ENCODE measurements at places on chromosomes 16 and 17.

- no peaks in the 10 kb centered on the region for H3K36me3 ChIP-seq
- DNase-seq = no peak
- no peak overlapping the region for H3K4me3 ChIP-seq
- peaks cover 6% of the 10 kb centered on the region for H3K27me3 ChIP-seq
- H3K27ac ChIP-seq = no peak overlapping the region
Measured at GRCh38 chr17:68567035-68567434, 34.1 kb downstream of the FAM20A start.

GRCh38 chr17:6496640-6497441 lies 52.6 kb downstream of the PIMREG start:
- no peaks in the 10 kb centered on the region for H3K36me3 ChIP-seq
- peak overlapping the region; percentile 76 for H3K4me3 ChIP-seq
- peaks cover 74% of the 10 kb centered on the region for H3K4me1 ChIP-seq
- no peaks in the 10 kb centered on the region for H3K27me3 ChIP-seq
- H3K27ac ChIP-seq = peak overlapping the region; percentile 34
- no peak for DNase-seq

DNA sequence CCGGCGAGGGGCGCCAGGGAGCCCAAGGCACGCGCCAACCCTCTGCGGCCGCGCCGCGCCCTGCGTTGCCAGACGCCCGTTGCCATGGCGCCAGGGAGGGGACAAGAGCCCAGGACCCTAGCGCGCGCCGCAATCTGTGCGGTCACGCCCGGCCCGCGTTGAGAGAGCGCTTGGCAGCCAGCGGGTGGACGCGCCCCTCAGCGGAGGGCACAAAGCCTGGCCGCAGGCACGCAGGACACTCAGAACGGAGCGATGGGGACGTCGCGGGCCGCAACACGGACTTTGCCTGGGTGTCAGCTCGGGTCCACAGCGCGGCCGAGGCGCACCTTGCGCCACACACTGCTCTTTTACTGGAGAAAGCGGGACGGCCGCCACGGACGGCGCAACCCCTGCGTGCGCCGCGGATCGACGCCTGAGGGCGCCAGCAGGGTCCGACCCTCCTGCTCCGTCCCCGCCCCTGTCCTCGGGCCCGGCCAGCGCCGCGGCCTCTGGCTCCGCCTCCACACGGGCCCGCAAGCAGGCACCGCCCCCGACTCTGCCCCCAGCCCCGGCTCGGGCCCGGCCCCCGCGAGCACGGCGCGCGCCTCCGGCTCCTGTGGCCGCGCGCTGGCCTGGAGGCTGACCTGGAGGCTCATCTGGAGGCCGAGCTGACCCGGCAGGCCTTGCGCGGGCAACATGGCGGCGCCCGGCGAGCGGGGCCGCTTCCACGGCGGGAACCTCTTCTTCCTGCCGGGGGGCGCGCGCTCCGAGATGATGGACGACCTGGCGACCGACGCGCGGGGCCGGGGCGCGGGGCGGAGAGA lies at the start of gene GFER:
Gene GFER (plus strand): TSS at position 650 of the 803 bp plus-strand sequence. CDS start 26 bp downstream, at position 676.
- H3K36me3 ChIP-seq = peaks cover 14% of the 10 kb centered on the region
- DNase-seq = peak; percentile 96
- H3K27me3 ChIP-seq = peaks cover 65% of the 10 kb centered on the region
- H3K27ac ChIP-seq = peak within 1 kb of the TSS; percentile 61
- peak within 1 kb of the TSS; percentile 89 for H3K4me3 ChIP-seq

DNA sequence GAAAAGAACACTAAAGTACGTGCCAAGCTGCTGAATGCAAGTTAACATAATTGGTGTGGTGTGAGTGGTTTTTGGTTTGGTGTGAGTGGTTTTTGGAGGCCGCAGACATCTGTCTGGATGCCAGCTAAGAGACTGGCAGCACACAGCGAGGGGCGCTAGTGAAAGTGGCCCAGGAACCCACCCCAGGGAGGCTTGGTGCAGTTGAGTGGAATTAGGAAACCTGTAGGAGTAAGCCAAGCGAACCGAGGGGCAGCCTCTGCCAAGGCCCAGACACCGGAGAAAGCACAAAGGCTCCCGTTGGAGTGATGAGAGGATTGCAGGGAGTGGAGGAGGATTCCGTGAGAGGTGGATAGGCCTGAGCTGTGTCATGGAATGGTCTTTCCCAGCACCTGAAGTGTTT lies 24.6 kb upstream of the SLC5A11 start:
- H3K4me1 ChIP-seq = no peaks in the 10 kb centered on the region
- no peak overlapping the region for H3K4me3 ChIP-seq
- peaks cover 81% of the 10 kb centered on the region for H3K36me3 ChIP-seq
- DNase-seq = no peak
- H3K27me3 ChIP-seq = no peaks in the 10 kb centered on the region
- H3K27ac ChIP-seq = no peak overlapping the region

DNA sequence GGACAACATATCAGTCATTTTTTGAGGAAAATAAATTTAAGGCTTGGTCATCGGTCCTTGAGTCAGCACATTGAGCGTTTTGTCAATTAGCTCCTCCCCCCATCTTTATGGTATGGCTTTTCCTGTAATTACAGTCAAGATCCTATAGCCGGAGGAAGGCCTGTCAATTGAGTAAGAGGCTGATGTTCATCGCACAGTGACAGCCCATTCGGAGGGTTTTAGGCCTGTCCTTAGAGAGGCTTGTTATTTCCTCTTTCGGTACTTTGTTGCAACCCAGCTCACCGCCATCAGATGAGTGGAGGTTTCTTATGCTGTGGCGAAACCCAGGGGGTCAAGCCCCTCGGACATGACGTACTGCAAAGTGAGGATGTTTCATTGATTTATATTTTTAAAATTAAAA lies 395.2 kb downstream of the WWOX start:
- no peak overlapping the region for H3K27ac ChIP-seq
- peaks cover 6% of the 10 kb centered on the region for H3K27me3 ChIP-seq
- H3K36me3 ChIP-seq = peaks cover 28% of the 10 kb centered on the region

DNA sequence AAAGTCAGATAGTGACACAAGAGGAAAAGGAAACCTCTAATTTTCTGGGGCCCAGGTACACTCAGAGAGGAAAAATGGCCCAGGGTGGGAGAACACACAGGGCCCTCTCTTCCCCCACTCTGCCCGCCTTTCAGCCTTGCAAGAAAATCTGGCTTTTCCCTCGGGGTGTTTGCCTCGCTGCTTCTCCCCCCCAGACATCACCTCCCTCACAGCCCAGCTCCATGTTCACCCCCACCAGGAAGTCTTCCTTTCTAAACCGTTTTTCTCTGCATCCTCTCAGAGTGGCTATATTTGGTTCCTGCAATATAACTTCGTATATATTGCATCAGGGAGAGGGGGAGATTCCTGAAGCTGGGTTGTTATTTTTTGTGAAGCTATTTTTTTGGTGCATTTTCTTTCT lies 27.3 kb downstream of the RPRML start:
- DNase-seq = no peak
- H3K27ac ChIP-seq = no peak overlapping the region
- peaks cover 12% of the 10 kb centered on the region for H3K36me3 ChIP-seq
- no peak overlapping the region for H3K4me3 ChIP-seq
- H3K27me3 ChIP-seq = peaks cover 55% of the 10 kb centered on the region
- H3K4me1 ChIP-seq = no peaks in the 10 kb centered on the region

DNA sequence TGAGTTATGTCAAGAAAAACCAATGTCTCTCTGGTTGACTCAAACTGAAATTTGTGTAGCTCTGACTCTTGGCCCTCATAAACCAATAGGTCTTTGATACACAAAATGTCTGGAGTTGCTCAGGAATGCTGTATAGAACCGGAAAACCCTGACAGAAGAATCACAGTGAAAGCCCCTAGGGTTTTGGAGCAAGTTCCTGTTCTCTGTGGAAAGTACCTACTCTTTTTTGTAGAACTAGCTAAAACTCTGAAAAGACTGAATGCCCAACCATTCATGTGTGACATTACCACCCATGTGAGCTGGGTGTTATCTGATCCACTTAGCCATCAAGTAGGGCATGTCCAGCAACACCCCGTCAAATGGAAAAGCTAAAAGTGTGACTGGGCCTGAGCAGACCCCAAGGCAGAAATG lies 28.8 kb downstream of the CCL4 start:
- H3K27ac ChIP-seq = no peak overlapping the region
- H3K4me3 ChIP-seq = no peak overlapping the region
- H3K27me3 ChIP-seq = peaks cover 15% of the 10 kb centered on the region
- no peak for DNase-seq

DNA sequence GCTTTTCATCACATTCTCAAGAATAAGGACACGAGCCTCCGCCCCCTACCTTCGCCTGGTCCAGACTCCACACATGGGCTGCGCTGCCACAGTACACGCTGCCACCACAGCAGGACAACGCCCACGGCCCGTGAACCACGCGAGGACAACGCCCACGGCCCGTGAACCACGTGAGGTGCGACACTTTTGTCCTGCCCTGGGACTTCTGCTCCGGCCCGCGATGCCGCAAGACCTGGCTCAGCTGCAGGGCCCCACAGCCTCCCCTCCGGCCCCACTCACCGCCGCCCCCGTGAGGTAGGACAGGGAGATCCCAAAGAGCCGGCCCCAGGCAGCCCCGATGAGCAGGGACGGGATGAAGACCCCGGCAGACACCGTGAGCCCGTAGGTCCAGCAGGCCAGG lies 5.9 kb upstream of the CCDC154 start:
- H3K4me1 ChIP-seq = no peaks in the 10 kb centered on the region
- DNase-seq = no peak

DNA sequence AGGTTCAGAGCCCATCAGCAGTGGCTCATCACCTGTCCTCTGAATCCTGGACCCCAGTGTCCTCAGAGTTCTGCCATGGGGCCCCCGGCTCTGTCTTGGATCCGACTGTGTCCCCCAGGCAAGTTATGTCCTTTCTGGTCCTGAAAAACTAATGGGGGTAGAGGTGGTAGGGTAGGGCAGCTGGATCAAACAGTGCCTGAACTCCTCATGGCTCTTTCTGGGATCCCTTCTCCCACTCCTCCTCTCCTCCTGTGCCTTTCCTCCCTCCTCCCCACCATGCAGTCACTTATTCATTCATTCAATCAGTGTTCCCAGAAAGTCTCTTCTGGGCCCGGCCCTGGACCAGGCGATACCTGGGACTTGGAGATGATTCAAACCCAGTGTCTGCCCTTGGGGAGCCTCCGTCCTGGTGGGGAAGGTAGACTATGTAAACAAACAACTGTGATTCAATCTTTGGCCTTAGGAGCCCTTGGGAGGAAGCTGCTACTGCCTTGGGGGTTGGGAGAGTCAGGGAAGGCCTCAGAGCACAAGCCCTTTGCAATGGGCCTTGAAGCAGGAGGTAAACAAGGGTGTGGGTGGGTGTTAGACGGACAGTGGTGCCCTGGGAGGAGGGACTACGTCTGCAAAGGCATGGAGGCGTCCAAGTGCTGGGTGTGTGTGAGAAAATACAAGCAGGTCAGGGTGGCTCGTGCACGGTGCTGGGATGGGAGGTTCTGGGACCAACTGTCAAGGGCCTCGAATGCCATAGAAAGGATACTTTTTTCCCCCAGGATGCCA lies 6.4 kb upstream of the FAM83G start:
- H3K36me3 ChIP-seq = no peaks in the 10 kb centered on the region
- peaks cover 12% of the 10 kb centered on the region for H3K27me3 ChIP-seq
- DNase-seq = no peak

- no peak overlapping the region for H3K4me3 ChIP-seq
- no peak overlapping the region for H3K27ac ChIP-seq
- H3K36me3 ChIP-seq = no peaks in the 10 kb centered on the region
- no peak for DNase-seq
- peaks cover 13% of the 10 kb centered on the region for H3K27me3 ChIP-seq
- peaks cover 27% of the 10 kb centered on the region for H3K4me1 ChIP-seq
Measured at GRCh38 chr16:11624205-11624604, 37.5 kb upstream of the LITAF start.

DNA sequence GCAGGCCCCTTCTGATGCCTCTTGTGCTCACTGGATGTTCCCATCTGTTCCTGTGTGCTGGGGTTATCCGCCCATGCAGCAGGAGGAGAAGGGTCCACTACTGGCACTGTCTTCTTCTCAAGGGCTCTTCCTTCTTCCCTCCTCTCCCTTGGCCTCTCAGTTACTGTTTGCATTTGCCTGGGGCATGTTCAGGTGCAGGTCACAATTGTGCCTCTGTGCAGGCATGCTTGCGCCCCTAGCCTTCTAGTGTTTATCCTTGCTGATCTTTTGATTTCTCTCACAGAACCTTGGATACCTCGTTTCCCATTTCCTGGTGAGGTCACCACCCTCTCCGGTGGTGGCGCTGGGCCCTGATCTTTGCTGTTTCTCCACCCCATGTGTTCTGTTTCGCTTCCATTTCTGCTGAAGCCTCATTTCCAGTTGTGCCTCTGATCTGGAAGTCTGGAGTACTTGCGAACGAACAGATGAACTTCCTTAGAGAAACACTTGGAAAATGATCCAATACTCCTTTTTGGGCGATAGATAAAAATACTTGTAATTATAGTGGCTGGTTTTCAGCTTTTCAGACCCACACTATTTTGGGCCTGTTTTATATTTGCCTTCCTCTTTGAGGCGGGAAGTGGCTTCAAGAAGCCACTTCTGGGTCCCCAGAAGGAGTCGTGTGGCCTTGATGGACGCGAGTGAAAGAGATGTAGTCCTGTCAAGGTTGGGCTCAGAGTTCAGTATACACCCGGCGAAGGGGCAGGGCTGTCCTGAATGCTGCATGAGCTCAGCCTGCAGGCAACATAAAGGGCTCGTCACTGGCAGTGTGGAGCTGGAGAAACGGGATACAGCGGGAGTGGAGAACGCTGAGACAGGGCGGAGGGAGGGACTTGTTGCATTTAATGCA lies 312.9 kb downstream of the SNX29 start:
- peak overlapping the region; percentile 24 for H3K27ac ChIP-seq
- peak; percentile 12 for DNase-seq
- H3K4me3 ChIP-seq = no peak overlapping the region
- H3K27me3 ChIP-seq = peaks cover 5% of the 10 kb centered on the region

- no peak overlapping the region for H3K27ac ChIP-seq
- no peaks in the 10 kb centered on the region for H3K36me3 ChIP-seq
- no peak for DNase-seq
- H3K27me3 ChIP-seq = peaks cover 47% of the 10 kb centered on the region
Measured at GRCh38 chr17:56681561-56682266, 88.2 kb downstream of the NOG start.

DNA sequence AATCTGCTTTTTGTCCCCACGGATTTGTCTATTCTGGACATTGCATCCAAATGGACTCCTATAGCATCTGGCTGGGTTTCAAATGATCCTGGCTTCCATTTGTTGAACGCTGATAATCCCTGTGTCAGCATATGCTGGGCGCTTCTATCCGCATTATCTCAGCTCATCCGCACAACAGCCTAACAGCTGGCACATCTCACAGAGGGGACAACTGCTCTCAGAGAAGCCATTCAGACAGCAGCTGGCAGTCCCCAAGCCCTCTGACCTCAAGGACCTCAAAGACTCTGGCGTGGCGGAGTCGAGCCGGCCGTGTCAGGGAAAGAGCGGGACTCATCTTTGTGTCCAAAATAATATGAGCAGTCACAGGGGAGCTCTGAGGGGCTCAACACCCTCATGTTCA lies 82.3 kb downstream of the NT5M start:
- no peak overlapping the region for H3K27ac ChIP-seq
- H3K4me1 ChIP-seq = peaks cover 34% of the 10 kb centered on the region
- H3K36me3 ChIP-seq = no peaks in the 10 kb centered on the region

GRCh38 chr16:17270683-17271109 lies 200.1 kb downstream of the XYLT1 start:
- peaks cover 11% of the 10 kb centered on the region for H3K27me3 ChIP-seq
- DNase-seq = no peak
- H3K36me3 ChIP-seq = no peaks in the 10 kb centered on the region
- peaks cover 24% of the 10 kb centered on the region for H3K4me1 ChIP-seq

GRCh38 chr17:56392321-56392720 lies 201.2 kb upstream of the NOG start:
- H3K27ac ChIP-seq = no peak overlapping the region
- no peaks in the 10 kb centered on the region for H3K27me3 ChIP-seq
- no peak overlapping the region for H3K4me3 ChIP-seq
- no peaks in the 10 kb centered on the region for H3K36me3 ChIP-seq
- H3K4me1 ChIP-seq = peaks cover 27% of the 10 kb centered on the region
- DNase-seq = no peak
